ENCODE measurements at places on chromosomes 3 and 15.

DNA sequence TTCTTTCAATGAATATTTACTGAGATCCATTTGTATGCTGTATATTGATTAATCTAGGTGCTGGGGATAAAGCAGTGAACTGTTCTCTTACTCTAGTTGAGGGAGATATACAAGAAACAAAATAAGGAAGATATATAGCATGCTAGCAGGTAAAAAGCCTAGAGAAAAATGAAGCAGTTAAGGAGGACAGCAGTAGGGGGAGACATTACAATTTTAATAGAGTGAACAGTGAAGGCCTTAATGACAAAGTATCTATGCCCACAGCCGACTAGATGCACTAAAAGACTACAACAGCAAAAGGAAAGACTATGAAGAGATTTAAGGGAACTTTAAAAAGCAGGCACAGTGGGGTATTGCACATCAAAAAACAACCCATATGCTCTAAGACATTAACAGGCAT lies 81.4 kb downstream of the XRN1 start:
- no peak for DNase-seq

DNA sequence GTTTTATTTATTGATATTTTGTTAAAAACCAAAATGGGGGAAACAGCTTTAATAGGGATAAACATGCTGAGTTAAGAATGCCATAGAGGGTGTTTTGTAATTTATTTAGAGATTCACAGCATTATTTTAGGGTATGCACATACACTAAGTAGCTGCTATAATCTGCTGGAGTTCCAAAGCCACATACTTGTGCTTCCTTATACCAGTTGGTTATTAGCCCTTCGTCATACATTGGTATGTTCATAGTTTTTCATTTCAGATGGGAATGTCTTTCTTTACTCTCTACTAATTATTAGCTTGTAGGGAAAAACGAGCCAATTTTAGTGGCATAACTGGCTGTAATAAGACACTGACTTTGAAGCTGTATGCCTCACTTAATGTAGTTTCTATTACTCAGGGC lies 74.9 kb downstream of the PFN2 start:
- no peak for DNase-seq

DNA sequence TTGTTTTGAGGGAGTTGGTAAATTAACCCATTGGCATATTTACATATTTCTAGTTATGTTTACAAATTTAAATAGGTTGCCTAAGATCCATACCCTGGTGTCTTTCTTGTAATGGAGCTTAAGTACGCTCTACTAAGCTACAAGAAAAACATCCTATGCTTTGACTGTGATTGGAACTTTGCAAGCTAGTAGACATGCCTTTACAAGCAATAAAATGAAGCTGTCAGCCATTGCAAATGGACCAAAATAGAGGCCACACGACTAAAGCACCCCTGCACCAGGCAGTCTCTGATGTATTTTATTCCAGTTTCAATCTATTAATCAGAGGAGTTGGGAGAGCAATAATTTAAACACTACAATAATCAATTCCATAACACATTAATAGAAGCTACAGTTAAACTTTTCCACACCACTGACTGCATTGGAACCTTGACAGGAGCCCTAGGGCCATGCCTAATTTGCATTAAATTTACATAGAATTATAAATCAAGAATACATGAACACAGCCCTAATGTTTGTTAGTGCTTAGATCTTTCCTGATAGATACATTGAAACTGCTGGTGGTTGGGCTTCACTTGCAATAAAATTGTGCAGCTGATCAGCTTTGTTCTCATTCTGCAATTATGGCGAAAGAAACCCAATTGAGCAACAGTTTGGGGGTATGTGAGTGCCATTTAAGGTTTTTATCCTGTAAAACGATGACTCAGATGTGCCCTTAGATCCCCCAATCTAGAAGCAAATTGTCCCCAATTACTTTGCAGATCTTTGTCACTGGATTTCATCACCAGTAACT lies 360.1 kb downstream of the LSAMP start:
- no peak for DNase-seq

DNA sequence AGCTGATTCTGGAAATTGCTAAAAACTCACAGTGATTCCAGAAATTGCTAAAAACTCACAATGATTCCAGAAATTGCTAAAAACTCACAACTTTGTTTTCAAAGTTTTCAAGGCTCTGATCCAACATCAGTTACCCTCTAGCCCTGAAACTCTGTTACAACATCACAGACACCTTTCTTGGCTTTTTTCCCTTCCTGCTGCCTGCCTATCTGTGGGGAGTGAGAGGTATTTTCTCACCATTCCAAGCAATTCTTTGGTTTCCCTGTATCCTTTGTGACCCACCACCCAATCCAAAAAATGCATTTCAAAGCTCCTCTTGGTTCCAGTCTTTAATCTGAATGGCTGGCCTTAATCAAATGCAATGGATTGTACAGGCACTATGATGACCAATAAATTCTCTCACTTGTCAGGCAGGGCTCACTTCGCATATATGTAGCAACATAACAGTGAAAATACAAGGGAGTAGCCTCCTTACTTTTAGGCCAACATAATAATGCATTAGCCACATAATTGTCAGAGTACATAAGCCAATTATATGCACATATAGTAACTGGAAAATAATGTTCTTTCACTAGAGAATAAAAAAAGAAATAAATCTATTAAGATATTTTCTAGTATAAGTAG lies 1139.0 kb downstream of the ROBO2 start:
- no peak for DNase-seq

DNA sequence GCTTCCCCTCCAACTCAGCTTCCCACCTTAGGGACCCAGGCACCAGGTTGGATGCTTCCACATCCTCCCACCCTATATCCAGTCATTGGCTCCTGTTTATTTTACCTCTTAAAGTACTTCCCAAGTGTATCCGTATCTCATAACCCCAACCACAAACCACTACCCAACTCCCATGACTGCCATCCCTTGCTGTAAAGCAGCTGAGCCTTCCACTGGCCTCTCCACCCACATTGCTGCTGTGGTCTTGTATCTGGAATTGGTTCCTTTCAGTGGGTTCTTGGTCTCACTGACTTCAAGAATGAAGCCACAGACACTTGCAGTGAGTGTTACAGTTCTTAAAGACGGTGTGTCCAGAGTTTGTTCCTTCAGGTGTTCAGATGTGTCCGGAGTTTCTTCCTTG lies 79.8 kb upstream of the HRH1 start:
- DNase-seq: no peak

DNA sequence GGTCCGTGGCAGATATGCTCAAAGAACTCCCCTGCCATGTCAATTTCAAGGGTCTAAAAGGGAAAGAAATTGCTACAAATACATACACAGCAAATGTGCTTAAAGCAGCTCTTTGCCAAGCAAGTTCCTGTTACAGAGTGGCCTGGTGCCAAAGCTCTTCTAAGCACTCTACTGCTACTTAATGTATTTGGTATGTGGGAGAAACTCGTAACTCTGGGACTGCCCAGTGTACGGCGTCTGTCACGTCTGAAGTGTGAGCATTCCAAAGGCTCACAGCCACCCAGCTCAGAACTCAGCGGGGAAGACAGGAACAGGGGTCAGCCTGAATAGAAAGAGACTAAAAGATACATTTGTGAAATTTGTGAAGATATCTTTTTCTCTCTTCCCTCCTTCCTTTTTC lies 54.6 kb downstream of the RBMS3 start:
- DNase-seq: no peak

- no peak for DNase-seq
Measured at GRCh38 chr15:48719668-48720067, 74.2 kb upstream of the FBN1 start.

DNA sequence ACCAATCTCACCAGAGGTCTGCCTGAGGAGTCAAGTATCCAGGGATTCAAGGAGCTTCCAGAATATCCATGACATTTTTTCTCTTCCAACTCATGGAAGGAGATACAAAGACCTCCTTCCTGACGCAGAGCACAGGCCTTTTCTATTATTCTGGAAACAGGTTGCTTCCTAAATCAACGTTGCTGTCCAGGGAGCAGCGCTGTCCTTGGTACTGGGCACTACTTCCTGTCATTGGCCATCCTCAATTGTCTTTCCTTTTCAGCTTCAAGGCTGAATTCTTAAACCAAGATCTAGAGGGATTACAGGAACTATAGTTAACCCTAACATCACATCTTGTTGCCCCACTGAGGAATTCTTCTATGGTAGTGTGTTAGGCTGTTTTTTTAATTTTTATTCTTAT lies 50.4 kb upstream of the TBC1D21 start:
- no peak for DNase-seq

DNA sequence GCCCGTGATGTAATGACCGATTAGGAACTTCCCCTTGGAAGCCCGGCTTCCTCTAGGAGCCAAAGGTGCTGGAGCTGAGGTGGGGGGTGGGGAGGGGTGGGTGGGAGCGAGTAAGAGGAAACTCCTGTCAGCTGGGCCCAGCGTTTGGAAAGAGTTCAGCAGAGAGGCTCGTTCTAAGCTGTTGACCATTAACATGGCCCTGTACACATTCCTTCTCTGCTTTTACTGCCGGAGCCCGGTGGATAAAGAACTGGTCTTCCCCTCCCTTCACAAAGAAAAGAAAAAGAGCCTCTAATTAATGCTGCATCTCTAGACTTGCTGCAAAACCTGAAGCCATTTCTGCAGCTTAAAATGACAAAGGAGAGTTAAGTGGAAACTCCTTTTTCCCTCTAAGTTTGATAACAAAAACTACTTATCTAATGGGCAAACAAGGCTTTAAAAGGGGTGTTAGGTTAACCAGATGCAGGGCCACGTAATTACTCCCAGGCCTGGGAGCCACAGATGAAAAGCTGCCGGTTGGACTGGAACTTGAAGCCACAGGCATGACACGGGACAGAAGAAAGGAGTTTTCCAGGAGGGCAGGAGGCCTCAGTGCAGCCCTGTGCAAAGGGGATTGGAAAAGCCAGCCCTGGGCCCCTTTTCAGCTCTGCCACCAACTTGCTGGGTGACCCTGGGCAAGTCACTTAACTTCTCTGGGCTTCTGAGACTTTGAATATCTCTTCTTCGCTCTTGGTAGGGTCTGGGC lies 71.3 kb downstream of the SMAD6 start:
- no peak for DNase-seq

GRCh38 chr3:81752604-81753003 lies 8.8 kb downstream of the GBE1 start:
- no peak for DNase-seq

- DNase-seq: no peak
Measured at GRCh38 chr3:52099001-52099401, 42.6 kb upstream of the DUSP7 start.
